ENCODE measurements at places on chromosomes 6 and 20. TPM values are rescaled to one million over a fixed set of nuclear protein-coding genes. Genes with fewer than 3 reads are reported as not detected.
A peak's percentile ranks its signal among the peaks of the same experiment; 100 is the strongest.

DNA sequence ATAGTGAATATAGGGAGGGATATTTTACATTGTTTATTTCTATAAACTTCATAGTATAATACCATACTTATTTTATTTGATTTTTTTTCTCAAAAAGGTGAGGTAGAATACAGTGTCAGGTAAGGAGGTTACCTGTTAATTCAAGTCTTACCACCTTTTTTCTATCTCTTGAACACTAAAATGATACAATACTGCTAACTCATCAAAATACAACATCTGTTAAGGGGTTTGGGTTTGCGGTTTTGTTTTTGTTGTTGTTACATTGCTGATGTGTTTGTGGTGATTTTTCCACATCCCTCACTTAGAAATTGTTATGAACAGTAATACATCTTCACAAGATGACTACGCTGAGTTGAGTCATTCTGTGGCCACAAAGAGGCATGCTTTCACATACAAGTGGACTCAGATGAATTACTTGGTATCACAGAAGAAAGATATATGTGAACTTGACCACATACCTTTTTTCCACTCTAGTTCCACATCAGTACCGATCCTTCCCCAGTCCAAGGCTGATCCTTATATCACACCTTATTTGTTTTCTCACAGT lies 139.4 kb upstream of the ID4 start:
- peak; percentile 11 for DNase-seq

DNA sequence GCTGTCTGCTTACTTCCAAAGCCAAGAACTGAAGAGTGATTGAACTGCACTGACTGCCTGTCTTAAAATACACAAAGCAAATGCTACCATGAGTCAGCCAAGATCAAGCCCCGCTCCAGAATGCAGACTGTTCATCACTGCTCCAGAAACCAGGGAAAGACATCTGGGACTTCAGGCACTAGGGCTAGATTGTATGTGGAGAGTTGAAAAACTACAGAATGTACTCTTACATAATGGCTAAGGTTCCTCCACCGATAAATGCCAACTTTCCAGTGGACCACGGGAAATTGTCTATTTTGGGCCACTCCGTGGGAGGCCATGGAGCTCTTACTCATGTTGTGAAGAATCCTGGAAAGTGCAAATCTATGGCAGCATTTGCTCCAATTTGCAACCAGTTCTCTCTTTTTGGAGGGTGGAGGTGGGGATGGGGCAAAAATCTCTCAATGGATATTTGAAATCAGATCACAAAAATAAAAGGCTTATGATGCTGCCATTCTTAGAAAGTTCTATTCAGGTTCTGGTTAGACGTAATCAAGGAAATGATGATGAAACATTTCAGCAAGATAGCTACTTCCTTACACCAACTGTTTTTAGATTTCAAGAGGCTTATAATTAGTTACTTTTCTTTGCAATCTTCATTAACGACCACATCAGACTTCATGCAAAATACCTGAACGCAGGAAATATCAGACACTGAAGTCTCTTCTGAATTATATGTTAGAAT lies 11.8 kb upstream of the CAP2 start:
- peak; percentile 66 for DNase-seq

GRCh38 chr6:157879034-157879872 lies 56.2 kb downstream of the SNX9 start:
- DNase-seq: no peak

GRCh38 chr6:116369540-116369939 lies 1.2 kb upstream of the DSE start:
- DNase-seq: no peak

RIPPLY2 gene
- total RNA-seq: not detected

MCCD1 gene
- total RNA-seq: not detected

- no peak for DNase-seq
Observed at GRCh38 chr20:58453391-58453790, 61.8 kb downstream of the APCDD1L start.

GRCh38 chr6:150915880-150916265 lies 50.4 kb downstream of the MTHFD1L start:
- no peak for DNase-seq

All from RPMI7951 (cell line).